ENCODE measurements at places on chromosomes 12 and 14.

DNA sequence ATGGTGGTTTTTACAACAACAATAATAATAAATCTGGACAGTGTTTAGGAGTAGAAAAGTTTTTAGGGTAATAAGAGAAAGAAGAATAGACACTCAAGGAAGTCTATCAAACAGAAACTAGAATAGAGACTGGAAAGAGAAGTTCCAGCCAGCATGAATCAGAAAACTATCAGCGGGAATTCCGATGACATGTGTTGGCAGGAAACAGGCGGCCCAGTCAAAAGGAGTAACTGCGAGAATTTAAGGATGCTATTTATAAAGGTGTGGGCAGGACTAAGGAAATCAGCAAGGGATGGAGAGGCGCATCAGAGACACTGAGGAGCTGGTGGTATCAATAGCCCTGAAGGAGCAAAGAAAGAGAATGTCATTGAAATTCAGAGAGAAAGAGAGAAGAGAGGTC lies 89.9 kb downstream of the TBX5 start:
- DNase-seq = no peak

GRCh38 chr14:57982804-57983634 lies 117.1 kb upstream of the SLC35F4 start:
- no peak for DNase-seq

- DNase-seq = no peak
These were observed 392.9 kb upstream of the FOXG1 start for GRCh38 chr14:28373721-28374120.

GRCh38 chr12:97109441-97109840 lies 202.4 kb downstream of the NEDD1 start:
- no peak for DNase-seq

- DNase-seq = no peak
These were observed 492.5 kb downstream of the FUT8 start for GRCh38 chr14:65904988-65905387.

- DNase-seq = no peak
These were observed 370.9 kb downstream of the TMEM132D start for GRCh38 chr12:129532707-129533499.

DNA sequence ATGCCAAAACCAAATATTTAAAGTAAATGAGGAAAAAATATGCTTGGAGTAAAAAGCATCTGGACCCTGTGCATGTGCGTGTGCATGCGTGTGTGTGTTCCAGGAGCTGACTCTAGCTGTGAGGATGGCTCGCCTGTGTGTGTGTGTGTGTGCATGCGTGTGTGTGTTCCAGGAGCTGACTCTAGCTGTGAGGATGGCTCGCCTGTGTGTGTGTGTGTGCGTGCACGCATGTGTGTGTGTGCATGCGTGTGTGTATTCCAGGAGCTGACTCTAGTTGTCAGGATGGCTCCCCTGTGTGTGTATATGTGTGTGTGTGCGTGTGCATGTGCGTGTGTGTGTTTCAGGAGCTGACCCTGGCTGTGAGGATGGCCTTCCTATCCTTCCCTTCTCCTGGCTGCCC lies 357.7 kb downstream of the CACNA1C start:
- DNase-seq = no peak

GRCh38 chr12:53994264-53995001 lies 5.5 kb upstream of the HOXC9 start:
- no peak for DNase-seq

- no peak for DNase-seq
These were observed 38.0 kb upstream of the CCDC60 start for GRCh38 chr12:119296535-119296934.

GRCh38 chr14:104908303-104908702 lies 16.4 kb upstream of the PLD4 start:
- DNase-seq = no peak

GRCh38 chr12:82648259-82648909 lies 38.3 kb upstream of the TMTC2 start:
- no peak for DNase-seq

DNA sequence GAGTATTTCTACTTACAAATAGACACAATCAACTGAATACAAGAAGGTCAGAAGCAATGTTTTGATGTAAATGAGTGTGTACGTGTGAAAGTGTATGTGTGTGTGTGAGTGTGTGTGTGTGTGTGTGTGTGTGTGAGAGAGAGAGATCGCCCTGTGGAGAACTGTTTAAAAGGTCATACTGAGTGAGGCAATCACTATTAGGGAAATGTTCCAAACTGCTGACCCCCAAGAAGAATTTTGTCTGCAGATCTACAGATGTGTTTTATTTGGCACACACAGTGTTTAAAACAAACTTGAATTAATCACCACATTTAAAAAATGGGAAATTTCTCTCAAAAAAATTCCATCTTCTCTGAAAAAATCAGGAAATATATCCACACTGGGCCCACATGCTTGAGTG lies 1069.1 kb downstream of the SLC6A15 start:
- no peak for DNase-seq

GRCh38 chr12:15157269-15157671 lies 63.9 kb downstream of the RERG start:
- no peak for DNase-seq

DNA sequence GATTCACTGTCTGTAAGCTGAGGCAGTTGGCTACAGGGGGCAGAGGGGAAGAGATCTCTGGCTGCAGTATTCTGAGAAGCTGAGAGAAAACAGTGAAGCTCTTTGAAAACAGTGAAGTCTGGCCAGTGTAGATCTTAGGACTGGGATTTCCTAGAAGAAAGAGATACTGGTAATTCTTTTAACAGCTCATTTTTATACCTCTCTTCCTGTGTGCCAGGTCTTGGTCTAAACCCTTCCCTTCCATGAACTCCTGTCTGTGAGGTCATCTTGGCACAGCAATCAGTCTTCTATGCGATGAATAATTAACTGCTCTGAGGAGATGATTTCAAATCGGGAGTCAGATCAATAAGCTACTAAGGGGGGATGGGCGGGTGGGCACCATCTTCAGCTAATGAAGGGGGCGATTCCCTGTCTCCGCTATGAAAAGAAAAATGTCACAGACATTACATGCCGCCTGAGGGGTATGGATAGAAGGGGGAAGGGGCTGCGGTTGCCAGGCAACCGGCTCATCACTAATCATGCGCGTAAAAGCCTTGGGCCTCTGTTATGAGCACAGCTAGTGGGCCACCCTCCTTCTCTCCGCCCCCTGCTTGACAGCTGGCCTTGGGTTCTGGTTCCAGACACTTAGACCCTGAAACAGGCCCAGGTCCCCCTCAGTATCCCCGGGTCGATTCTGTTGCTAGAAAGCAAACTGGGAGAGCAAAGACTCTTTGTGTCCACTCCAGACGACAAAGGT lies 75.3 kb upstream of the CEP83 start:
- DNase-seq = no peak

GRCh38 chr14:96792003-96792402 lies 5.2 kb upstream of the VRK1 start:
- no peak for DNase-seq

DNA sequence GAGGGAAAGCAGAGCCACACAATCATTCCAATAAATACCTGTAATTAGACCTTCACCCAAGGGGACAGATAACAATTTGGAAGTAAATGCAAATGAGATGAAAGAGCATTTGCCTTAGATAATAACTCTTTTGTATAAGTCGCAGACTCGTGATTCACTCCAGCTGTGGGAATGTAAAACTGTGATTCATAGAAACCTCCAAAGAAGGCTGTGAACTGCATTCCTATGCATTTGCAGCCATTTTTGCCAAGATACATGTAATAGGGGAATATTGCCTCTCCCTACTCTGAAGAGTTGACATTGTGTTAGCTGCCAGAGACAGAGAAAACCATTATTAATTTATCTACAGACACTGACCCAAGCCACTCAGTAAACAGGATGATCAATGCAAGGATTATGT lies 181.9 kb upstream of the ARHGAP5 start:
- DNase-seq = no peak

DNA sequence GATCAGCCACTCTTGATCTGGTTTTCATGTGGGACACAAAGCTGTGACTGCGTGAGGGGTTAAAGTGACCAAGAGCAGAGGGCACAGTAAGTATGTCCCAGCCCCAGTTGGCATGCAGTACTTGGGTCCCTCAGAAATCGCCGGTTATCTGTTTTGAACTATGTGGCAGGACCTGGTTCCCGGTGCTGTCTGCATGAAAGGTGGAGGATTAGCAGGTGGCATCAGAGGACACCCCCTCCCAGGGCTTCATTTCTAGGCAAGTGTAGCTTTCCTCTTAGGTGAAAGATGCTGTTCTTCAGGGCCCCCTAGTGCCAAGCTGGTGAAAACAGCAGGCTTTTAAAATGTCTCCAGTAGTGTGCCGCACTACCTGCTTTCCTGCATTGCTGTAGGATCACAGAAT lies 57.1 kb downstream of the ATG14 start:
- peak; percentile 42 for DNase-seq

GRCh38 chr14:75993567-75994041 lies 8.0 kb downstream of the IFT43 start:
- DNase-seq = no peak

GRCh38 chr12:69475237-69475975 lies 5.2 kb downstream of the FRS2 start:
- no peak for DNase-seq

GRCh38 chr12:53743266-53744129 lies 8.3 kb downstream of the CISTR start:
- no peak for DNase-seq

Data from DMS 273 treated with DMSO at 0.1 percent for 48 hours (cell line).